ENCODE measurements at places on chromosomes 12 and 14.

- no peak for DNase-seq
Observed at GRCh38 chr12:60926256-60926655, 1330.4 kb downstream of the SLC16A7 start.

- DNase-seq, result no peak
Observed at GRCh38 chr12:120361506-120362208, 7.3 kb downstream of the MSI1 start.

GRCh38 chr14:68705741-68706283, 87.1 kb downstream of the ZFP36L1 start:
- no peak for DNase-seq

GRCh38 chr14:32073537-32074189, 3.4 kb upstream of the ARHGAP5 start:
- peak; percentile 59 for DNase-seq

DNA sequence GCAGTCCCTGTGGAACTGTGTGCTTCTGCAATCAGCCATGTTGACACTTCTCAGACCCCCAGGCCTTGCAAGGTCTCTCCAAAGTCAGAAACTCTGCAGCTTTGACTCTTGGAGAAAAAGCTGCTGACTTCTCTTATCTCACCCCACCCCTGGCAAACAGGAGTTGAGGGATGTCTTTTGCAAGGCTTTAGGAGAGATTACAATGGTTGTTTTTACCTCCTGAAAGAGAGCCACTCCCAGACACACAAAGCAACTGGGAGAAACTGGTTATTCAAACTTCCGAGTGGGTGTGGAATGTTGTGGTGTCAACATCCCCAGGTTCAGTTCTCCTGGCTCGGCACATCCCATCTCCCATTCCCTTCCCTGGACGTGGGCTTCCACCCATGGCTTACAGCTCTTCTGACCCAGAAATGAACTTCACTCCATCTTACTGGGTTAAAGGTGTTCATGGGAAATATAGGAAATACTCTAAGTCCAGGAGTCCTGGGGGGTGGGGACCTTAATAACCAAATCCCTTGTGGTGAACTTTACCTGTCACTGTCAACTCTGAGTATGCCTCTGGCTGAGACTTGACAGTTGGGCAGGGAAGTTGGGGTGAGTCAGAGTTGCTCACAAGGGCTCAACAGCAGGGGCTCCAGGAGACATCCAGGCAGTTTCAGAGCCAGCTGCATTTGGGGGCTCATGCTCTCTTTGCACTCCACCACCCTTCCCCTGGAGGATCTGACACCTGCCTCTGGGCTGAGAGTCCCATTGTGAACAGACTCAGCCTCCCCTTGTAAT, 41.9 kb downstream of the CCDC177 start:
- no peak for DNase-seq

- peak; percentile 57 for DNase-seq
Observed at GRCh38 chr12:14664434-14665023, 31.9 kb downstream of the GUCY2C start.

GRCh38 chr12:94062796-94063635, 85.4 kb upstream of the PLXNC1 start:
- no peak for DNase-seq

DNA sequence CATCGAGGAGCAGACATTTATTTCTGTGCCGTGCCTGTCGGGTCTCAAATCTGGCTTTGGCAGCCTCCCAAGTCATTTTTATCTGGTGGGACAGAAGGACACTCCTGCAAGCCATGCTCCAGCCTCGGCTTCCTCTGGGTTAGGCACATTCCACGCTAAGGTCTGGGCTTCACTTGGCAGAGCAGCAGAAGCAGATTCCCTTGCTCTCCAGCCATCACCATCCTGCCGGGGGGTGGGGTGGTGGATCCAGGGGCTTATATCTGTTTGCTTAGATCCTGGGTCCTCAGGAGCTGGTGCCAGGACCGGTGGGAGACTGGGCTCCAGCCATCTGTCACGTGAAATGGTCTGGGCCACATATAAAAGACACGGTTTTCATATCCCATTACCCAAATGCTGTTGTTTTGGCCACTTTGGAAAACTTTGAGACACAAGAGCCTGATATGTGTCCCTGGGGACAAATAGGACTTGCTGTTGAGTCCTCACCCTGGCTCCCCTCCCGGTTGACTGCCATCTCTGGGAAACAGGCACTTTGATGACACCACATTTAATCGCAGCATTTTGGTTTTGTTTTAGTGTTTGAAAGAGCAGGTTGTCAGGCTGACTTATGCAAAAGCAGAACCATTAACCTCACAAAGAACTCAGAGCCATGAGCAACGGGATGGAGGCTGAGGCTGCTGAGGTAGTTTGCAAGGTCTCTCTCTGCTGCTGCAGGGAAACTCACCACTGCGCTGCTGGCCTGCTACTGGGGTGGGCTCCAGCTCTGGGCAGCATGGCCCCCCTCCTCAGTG, 69.6 kb upstream of the PRMT8 start:
- DNase-seq, result no peak

GRCh38 chr14:53022593-53022992, 71.7 kb upstream of the FERMT2 start:
- DNase-seq, result no peak

DNA sequence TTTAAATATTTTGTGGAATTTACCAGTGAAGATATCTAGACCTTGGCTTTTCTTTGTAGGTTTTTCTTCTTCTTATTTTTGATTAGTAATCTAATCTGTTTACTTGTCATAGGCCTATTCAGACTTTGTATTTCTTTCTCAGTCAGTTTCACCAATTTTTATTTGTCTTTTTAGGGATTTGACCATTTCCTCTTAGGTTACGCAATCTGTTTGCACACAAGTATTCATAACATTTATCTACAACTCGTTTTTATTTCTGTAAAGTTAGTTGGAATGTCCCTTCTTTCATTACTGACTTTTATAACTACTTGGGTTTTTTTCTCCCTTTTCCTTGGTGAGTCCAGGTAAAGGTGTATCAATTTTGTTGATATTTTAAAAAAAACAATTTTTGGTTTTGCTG, 545.7 kb downstream of the AACS start:
- no peak for DNase-seq

DNA sequence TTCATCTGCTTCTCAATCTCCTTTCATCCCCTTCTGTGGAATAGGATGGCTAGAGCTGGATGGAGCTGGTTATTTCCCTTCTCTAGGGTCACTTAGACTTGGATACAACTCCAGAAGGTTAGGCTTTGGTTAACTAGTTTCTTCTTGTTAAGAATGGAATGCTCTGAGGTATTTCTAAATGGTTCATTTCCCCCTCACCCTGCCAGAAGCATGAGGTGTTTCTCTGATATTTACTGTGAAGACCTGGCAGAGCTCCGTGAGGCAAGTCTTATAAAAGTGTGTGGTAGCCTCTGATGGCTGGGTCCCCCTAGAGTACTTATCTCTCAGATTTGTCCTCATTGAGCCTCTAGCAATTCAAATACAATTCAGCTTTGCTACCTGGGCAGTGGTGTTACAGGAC, 207.9 kb downstream of the SLC16A7 start:
- DNase-seq, result peak; percentile 12

GRCh38 chr12:93261505-93262094, 116.1 kb upstream of the NUDT4 start:
- DNase-seq, result no peak

- peak; percentile 32 for DNase-seq
Observed at GRCh38 chr12:64099397-64099796, 122.7 kb downstream of the KICS2 start.

- DNase-seq, result no peak
Observed at GRCh38 chr14:41055589-41055988, 551.1 kb upstream of the LRFN5 start.

- peak; percentile 37 for DNase-seq
Observed at GRCh38 chr12:122421821-122422729, at the start of gene CLIP1. Gene CLIP1, minus strand, starts transcription at chr12:122422669. Its CDS starts 42,217 bp downstream, at chr12:122380452.

- DNase-seq, result peak; percentile 36
Observed at GRCh38 chr12:72272091-72272661, at the start of gene TRHDE. Gene TRHDE, plus strand, starts transcription at chr12:72272370. Its CDS starts 274 bp downstream, at chr12:72272644.

- DNase-seq, result no peak
Observed at GRCh38 chr14:75851574-75851866, 130.3 kb downstream of the TGFB3 start.

GRCh38 chr12:88237954-88238353, 95.8 kb downstream of the TMTC3 start:
- peak; percentile 48 for DNase-seq

- DNase-seq, result no peak
Observed at GRCh38 chr12:117790198-117790597, 178.6 kb downstream of the KSR2 start.

- no peak for DNase-seq
Observed at GRCh38 chr14:89658977-89659670, 242.1 kb upstream of the FOXN3 start.

DNA sequence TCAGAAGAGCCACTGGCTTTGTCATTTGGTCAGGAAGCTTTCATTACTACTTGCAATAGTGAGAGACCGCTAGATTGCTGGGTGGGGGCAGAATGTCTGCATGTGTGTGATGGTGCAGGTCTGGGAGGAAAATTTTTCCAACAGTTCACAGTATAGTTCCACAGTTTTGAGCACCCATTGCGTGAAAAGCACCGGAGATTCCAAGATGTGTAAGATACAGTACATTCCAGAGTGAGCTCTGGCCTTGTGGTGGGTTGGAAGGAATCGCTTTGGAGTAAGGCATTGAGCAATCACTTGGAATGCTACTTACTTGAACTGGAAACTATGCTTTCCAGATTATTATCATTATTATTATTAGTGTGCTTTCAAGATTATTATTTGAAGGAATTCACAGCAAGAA, 47.6 kb upstream of the FRMD6 start:
- peak; percentile 60 for DNase-seq

- no peak for DNase-seq
Observed at GRCh38 chr14:26905229-26905628, 307.4 kb upstream of the NOVA1 start.

DNA sequence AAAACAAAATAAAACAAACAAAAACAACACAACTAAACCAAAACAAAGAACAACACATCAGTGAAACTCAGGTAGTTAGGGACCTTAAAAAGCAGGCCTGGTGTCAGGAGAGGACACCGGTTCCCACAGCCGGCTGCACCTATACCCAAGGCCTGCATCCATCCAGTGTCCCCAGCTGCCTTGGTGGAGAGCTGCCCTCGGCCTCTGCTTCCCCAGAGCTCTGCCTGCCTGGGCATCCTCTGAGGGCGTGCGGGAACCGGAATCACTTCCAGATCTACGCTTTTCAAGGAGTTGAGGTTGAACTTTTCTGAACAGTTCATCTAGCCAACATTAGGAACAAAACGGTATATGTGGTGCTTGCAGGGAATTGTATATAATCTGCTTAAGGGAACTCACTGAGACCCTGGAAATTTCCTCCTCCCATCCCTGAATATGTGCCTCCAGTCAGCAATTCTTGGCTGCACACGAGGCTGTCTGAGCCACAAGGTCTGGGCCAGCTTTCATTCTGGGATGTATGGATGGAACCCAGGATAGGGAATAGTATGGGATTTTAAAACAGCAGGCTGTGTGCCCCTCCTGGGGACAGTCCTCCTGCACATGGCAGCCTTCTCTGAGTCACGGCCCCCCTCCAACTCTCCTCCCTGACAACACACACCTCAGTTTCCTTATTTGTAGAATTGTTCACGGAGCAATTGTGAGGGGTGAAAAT, 319.0 kb upstream of the RTL1 start:
- DNase-seq, result no peak

- DNase-seq, result no peak
Observed at GRCh38 chr12:111606767-111607230, 7.7 kb upstream of the ATXN2 start.

DNA sequence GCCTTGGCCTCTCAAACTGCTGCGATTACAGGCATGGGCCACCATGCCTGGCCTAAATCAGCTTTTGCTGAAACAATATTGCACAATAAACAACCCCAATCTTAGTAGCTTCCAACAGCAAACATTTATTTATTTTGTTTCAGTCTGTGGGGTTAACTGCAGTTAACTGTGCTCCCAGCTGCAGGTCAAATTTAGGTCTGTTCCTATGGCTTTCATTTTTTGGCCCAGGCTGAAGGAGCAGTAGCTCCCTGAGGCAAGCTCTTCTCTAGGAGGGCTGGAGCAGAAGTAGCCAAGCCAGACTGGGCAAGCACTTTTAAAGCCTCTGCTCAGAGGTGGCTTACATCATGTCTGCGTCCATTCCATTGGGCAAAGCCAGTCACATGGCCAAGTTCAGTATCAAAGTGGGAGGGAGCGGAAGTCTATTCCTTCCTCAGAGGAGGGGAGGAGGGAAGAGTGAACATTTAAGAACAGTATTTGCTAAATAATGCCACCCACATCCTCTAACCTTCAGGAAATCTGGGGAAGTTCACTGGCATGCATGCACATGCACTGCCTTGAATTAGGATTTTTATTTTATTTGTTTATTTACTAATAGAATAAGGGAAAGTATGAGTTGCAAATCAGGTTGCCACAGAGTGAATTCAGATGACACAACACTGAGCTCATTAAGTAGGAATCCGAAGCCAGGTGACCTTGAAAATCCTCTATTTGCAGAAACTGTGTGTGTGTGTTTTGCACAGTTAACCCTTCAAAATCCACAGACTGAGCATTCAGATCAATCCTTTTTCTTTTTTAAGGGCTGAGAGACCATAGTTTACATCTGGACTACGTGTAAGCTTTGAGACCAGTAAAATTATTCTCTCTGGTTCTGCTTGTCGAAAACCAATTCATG, 122.0 kb upstream of the SEL1L start:
- peak; percentile 55 for DNase-seq

Data from H4 (cell line).